ENCODE measurements at places on chromosomes 2 and 18.

DNA sequence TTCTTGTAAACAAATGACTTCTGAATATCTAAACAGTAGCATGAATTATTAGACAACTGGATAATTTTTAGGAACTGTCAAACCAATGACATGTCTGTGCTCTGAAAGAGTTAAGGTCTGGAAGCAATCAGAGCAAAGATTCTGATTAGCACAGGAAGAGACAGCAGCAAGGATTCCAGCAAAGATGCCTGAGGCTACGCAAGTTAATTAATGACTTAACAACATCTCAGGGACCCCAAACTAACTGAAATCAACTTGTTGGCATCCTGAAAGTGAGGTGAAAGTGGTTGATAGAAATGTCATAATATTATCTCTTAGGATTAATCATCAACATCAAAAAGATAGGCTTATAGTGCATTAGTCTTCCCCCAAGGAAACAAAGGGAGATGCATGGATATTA lies 123.3 kb upstream of the TMEM200C start:
- no peak for DNase-seq

DNA sequence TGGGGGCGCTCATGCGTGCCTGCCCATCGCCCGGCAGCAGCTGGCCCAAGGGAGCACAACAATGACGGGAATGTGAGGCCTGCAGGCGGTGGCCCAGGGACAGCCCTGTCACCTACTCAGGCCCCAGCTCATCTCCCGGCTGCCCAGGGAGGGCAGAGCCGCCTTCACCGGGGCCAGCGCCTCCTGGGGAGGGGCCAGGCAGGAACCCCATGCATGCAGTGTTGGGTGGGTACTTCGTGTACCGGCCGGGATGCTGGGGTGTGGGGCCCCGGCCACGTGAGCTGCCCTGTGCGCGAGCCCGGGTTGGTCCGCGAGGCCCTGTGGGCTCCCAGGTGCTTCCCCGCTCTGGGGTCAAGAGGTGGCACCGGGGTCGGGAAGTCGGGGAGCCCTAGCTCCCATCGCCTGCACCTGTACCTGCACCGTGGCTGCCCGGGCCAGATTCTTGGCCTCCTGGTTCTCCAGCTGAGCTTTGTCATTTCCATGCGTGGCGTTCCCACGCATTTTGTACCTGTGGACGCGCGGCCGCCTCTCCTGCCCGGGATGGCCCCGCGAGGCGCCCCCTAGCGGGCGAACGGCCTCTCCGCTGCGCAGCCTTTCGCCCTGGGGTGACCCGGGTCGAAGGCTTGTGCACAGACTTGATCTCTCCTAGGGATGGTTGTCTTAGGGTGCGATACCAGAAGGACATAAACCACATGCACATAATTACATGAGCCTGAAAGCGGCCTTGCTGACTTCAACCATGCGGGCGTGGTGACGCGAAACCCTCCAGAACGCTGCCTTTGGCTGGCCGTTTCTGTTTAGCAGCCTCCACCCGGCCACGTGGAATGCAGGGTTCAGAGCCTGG lies 950 bp downstream of the KLHL30 start:
- no peak for DNase-seq

GRCh38 chr2:240915526-240916341 lies 9.6 kb downstream of the CROCC2 start:
- DNase-seq: no peak

DNA sequence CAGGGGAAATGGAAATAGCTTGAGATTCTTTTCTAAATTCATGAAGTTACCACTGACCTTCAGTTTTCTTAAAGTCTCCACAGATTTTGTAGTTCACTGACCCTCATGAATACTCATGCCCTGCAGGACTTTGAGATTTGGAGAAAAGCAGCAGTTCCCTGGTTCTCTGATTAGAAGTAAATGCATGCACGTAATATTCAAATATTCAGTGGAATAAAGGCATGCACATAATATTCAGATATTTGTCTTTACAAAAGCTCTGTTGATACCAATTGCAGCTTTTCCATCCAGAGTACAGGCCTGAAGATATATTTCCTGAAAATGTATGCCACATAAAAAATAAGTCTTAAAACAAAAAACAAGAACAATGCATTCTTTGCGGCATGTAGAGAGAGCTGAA lies 219.8 kb downstream of the ADCYAP1 start:
- DNase-seq: no peak

DNA sequence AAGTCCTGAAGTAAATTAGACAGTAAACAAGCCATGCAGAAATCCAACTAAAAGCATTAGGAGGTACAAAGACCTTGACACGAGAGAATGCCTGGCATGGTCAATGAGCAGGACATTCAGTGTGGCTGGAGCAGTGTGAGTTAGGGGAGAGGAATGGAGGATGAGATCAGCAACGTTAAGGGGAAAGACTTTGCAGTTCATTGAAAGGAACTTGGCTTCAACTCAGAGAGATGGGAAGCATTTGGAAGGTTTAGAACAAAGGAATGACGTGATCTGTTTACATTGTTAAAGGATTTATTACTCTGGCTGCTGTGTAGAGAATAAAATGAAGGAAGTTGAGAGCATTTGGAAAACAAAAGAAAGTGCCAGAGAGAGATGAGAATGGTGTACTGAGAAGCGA lies 621.3 kb downstream of the XIRP2 start:
- DNase-seq: no peak

DNA sequence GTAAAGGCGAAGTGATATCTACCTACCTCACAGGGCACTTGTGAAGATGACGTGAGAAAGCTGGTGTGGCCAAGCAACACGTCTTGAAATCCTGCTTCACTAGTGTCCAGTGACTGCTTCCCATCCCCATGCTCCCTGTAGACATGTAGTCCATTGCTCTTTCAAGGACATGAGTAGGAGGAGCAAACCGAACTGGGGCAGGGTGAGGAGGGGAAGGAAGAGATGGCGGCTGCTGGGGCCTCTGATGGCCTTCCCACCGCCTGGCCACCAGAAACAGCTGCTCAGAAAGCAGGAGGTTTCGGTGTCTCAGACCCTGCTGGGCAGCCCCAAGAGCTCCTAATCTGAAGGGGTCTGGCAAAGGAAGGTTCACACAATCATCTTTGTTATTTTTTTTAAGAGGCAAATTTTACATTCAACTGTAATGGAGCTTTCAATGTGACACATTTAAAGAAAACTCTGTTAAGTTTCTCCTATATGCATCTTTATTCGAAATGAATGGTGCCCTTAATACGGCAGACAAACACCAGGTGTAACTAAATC lies 14.7 kb downstream of the CPLX4 start:
- DNase-seq: no peak

DNA sequence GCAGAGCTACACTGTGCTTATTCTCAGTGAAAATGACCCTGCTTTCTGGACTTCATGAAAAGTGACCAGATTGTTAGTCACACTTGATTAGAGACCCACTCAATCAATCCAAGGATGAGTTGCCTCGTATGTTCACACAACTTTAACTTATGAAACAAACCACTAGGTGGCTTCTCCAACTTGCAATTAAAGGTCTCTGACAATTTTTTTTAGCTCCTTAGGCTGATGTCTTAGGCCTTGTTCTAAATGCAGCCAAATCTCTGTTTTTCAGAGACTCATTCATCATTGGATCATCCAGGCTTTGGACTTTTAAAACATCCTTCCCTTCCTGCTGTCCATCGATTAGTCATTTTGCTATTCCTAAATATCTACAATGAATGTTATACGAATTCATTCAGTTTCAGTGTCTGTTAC lies 63.4 kb downstream of the MREG start:
- no peak for DNase-seq

DNA sequence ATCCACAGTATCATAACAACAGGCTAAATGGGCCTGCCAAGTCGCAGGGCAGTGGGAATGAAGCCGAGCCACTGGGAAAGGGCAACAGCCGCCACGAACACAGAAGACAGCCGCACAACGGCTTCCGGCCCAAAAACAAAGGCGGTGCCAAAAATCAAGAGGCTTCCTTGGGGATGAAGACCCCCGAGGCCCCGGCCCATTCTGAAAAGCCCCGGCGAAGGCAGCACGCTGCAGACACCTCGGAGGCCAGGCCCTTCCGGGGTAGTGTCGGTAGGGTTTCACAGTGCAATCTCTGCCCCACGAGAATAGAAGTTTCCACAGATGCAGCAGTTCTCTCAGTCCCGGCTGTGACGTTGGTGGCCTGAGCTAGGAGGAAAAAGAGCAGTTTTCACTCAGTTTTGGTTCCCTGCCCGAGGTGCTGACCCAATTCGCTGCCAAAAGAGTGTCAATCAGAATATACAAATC lies 32.2 kb downstream of the KCTD18 start:
- DNase-seq: no peak

- no peak for DNase-seq
Measured at GRCh38 chr2:232970051-232970450, 43.0 kb downstream of the NGEF start.

DNA sequence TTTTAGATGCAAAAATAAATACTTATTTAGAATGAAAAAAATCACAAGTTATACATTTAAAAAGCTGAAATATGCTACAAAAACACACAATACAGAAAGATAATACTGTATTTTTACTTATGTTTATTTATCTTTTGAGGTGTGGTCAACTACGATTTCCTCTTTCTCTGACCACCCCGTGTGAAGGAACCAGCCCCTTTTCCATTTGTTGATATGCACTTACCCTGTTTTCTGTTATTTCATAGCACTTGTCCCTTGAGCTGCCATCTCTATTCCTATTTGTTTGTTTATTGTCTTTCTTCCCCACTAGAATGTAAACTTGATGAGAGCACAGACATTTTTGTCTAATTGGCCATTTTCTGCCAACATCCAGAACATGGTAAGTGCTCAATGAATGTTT lies 460.5 kb upstream of the TRIB2 start:
- DNase-seq: no peak

DNA sequence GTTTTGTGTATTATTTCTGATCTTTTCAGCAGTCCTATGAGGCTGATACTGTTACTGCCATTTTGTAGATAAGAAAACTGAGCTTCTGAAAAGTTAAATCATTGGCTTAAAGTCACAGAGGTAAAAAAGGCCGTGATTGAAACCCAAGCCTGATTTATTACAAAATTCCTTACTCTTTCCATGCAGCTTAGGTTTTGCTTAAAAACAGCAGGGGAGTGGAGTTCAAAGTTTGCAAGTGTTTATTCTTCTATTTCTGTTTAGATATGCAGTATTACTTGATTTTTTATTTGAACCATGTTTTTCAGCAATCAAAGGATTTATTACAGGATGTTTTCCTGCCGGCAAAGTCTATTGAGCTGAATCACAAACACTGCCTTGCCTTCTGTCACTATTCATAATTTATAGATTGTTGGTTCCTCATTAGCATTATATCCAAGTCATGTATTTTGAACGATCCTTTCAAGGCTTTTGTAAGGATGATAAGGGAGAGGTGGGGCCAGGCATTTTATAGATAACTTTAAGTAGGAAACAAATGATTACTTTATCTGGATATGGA lies 31.9 kb upstream of the MSTN start:
- no peak for DNase-seq

DNA sequence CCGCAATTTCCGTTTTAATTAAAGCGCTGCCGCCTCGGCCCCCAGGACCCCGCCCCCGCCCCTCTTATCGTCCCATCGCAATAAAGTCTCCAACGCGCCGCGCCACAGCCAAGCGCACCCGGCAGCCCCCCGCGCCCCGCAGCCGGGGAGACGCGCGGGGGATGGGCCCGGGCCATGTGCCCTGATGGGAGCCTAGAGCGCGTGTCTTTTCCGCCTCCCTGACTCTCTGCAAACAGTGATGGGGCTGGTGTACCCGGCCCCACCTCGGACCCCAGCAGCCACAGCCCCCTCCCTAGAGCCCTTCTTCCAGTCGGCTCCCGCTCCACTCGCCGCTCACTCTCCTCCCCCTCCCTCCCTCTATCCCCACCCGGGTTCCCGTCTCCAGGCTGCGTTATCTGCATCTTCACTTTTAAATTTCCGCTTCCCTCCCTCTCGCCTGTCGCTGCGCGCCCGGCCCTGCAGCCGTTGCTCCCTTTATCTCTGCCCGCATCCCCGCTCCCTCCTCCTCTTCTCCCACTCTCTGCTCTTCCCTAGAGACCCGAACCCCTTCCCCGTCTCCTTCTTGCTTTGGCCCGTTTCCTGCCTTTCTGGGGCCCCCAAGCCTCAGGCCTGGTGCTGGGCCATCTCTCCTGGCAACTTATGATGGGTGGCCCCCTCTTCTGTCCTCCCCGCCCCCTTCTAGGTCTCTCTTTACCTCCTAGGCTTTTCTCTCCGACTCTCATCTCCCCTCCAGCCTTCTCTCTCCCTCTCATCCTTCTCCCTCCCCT lies 524 bp upstream of the FEV start:
- DNase-seq: no peak

GRCh38 chr2:20551945-20552328 lies 99.0 kb downstream of the HS1BP3 start:
- no peak for DNase-seq

DNA sequence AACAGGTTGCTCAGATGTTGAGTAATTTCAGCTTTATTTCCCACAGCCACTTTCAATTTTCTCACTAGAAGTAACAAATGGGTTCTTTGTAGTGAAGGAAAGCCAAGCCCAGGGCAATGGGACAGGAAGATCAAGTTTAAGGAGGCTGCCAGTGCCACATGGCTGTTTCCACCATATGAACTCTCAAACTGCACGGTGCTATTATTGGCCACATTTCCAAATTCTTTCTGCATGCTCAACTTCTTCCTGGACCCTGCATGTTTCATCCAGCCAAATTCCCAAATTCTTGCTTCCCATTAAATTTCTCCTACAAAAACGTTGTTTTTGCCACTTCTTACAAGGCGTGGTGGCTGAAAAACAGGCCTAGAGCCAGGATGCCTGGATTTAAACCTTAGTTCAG lies 193.3 kb upstream of the SPHKAP start:
- no peak for DNase-seq

GRCh38 chr2:98385050-98385699 lies 38.9 kb downstream of the CNGA3 start:
- peak; percentile 59 for DNase-seq

- no peak for DNase-seq
Measured at GRCh38 chr2:178392215-178392614, 58.8 kb downstream of the PRKRA start.

- no peak for DNase-seq
Measured at GRCh38 chr2:202135091-202135874, 62.2 kb downstream of the KIAA2012 start.

DNA sequence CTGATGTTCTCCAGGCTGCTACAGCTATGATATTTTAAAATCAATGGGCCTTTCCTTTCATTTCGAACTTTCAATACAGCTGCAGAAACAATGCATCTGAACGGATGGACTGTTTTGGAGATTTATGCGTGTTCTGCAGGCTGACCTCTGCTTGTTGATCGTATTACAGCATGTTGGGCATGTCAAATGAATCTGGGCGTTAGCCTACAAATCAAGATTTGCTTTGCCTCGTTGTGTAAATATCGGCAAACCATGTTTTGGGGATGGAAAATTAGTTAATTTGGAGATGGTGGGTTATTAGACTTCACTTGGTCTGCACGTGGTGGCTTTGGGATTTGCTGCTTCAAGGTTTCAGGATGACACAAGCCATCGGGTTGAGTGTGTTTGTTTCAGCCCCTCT lies 129.3 kb downstream of the AGAP1 start:
- DNase-seq: no peak

GRCh38 chr18:40056079-40056692 lies 1898.8 kb upstream of the PIK3C3 start:
- DNase-seq: no peak
